ENCODE measurements at places on chromosomes 4 and X. TPM values are rescaled to one million over a fixed set of nuclear protein-coding genes. Genes with fewer than 3 reads are reported as not detected.

NUDT10 gene
- 0.51 TPM for total RNA-seq

SLITRK4 gene
- not detected for total RNA-seq

GRCh38 chrX:70969635-70970481, 39.0 kb upstream of the SLC7A3 start:
- DNase-seq: no peak

DNA sequence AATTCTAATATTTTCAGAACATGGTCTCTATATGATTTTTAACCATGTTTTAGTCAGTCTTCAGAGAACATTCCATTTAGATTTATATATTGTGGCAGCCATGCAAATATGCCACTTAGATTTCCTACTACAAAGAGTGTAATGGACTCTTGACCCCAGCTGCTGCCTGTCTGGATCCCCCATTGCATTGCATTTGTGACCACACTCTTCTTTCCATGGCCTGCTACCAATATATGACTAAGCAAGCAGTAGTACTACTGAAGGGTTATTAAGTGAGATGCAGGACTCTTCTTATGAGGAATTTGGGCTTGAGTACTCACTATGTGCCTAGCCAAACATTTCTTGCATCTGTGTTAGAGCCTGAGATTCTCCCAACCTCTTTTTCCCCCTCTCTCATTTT, 306.8 kb downstream of the PDHA2 start:
- DNase-seq: no peak

DNA sequence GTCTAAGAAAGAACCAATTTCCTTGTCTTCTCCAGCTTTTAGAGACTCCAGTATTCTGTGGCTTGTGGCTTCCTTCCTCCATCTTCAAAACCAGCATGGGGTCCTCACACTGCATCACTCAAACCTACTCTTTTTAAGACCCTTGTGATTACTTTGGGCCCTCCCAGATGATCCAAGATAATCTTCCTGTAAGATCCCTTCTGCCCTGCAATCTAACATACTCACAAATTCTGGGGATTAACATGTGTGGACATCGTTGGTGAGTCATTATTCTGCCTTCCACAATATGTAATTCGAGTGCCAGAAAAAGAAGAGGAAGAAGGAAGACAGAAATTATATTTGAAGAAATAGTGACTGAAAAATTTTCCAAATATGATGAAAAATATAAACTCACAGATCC, 47.9 kb downstream of the BEND4 start:
- no peak for DNase-seq

DNA sequence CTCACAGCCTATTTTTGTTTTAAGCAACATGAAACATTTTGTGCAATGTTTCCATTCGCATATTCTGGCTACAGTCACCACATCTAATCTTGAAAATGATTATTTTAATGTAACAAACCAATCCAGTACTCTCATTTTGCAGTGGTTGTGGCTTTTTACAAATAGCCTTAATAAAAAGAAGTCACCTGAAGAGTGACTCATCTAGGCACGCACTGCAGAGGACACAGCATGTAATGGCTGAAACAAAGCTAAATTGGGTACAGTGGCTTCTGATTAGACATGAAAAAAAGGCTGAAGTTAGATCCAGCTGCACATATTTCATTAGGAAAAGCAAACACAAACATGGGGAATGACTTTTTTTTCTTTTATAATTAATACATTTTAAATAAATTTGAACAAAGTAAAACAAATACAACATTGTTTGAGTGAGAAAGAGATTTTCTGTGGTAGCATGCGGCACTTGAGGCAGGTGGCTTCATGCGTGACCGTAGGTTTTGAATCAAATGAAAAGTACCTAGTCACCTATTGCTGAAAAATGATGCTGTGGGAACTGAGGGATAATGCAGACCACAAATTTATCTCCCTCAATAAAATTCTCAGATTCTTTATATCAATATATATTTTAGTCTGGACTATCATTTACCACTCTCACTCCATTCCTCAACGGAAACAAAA, 240.8 kb upstream of the DDX53 start:
- DNase-seq: no peak

GRCh38 chr4:138680256-138680655, 335.3 kb upstream of the NOCT start:
- DNase-seq: no peak

GRCh38 chr4:15894393-15894792, 44.1 kb downstream of the FGFBP1 start:
- DNase-seq: no peak

GRCh38 chr4:174154215-174154854, 129.1 kb downstream of the FBXO8 start:
- no peak for DNase-seq

DNA sequence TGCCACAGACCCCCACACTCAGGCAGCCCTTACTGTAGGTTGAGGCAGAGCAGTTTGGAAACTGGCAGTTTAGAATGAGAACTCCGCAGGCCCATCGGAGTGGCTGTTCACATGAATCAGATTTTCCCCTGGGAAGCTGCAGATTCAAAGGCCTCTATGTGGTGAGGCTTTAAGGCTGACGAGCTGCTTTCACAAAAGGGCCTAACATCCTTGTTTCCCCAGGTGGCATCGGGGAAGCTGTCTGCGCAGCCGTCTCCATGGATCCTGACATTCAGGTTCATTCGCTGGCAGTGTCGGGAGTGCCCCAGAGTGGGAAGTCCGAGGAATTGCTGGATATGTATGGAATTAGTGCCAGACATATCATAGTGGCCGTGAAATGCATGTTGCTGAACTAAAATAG, 33.7 kb downstream of the TKTL1 start:
- no peak for DNase-seq

GRCh38 chr4:172169871-172170270, 356.7 kb downstream of the GALNTL6 start:
- DNase-seq: no peak

DNA sequence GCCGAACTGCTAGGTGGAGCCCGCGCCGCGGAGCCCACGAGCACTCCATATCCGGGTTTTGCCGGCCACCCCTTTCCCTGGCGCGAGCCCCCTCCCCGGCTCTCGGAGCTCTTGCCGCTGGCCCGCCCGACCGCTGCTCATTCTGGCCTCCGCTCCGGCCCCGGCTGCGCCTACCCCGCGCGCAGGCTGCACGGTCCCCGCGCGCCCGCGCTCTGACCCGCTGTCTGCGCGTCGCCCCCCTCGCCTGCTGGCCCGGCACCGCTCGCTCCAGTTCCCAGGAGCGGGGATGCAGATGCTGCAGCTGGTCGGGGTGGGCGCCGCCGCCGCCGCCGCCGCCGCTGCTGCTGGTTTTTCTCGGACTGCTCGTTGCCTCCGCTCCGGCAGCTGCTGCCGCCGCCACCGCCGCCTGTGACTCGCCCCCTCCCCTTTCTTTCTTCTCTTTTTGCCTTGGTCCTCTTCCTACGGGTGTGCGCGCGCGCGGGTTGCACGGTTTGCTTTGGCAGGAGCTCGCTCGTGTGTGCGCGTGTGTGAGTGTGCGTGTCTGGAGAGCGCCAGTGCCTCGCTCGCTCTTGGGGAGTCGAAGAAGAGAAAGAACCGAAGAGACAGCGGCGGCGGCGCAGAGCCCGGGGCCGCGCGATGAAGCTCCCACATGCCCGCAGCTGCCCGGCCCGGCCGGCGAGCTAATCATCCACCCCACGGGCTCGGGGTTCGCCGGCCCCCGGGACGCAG, at the start of gene ADGRL3:
TSS of gene ADGRL3 (plus strand) at position 140 of the 729 bp plus-strand sequence.
- DNase-seq: no peak

- DNase-seq: no peak
Observed at GRCh38 chr4:94011190-94011589, 182.6 kb downstream of the ATOH1 start.
